ENCODE measurements at places on chromosomes 2 and 18.

DNA sequence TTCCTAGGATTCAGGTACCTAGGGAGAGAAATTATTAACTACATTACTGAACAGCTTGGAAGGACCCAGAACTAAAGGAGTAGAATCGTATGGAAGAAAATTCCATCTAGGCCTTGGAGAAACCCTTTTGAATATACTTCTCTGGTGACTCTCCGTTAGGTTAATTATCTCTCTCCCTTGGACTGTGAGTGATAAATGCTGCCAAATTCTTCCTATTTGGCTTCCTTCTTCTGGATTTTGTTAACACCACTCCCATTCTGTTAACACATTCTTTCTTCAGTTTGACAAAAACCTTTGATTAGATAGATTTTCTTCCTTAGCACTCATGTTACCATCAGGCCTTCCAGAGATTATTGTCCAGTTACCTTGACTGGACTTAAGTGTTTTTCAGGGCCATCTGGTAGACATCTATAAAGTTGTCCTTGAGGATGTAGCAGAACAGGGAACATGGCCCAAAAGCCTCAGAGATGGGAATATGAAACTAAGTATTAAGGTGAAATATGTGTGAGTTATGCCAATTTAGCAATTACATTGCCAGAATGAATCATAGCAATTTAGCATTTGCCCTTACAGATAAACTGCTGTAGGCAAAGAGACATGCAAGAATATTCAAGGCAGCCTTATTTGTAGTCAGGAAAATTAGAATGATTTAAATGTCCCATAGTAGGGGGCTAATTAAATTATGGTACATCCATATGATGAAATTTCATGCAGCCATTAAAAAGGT is 6.7 kb downstream of the CYP27A1 start:
- no peak for DNase-seq

DNA sequence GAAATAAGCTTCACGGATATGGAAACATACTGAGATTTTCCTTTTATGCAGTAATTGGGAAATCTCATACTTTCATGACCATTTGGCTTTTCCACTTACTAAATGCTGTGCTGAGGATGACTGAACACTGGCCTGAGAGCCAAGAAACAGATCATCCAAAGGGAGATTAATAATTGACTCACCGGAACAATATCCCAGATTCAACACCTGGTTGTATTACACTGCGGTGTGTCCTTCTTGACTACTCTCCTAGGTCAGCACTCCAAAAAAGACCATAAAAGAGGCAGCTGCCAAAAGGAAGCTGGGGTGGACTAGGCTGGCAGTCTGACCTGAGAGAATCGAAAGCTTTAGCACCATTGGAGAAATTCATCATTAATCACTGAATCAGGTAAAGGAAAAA is 469.1 kb downstream of the CBLN2 start:
- no peak for DNase-seq

- DNase-seq, result no peak
These were observed 17.6 kb upstream of the KIDINS220 start for GRCh38 chr2:8855010-8855409.

DNA sequence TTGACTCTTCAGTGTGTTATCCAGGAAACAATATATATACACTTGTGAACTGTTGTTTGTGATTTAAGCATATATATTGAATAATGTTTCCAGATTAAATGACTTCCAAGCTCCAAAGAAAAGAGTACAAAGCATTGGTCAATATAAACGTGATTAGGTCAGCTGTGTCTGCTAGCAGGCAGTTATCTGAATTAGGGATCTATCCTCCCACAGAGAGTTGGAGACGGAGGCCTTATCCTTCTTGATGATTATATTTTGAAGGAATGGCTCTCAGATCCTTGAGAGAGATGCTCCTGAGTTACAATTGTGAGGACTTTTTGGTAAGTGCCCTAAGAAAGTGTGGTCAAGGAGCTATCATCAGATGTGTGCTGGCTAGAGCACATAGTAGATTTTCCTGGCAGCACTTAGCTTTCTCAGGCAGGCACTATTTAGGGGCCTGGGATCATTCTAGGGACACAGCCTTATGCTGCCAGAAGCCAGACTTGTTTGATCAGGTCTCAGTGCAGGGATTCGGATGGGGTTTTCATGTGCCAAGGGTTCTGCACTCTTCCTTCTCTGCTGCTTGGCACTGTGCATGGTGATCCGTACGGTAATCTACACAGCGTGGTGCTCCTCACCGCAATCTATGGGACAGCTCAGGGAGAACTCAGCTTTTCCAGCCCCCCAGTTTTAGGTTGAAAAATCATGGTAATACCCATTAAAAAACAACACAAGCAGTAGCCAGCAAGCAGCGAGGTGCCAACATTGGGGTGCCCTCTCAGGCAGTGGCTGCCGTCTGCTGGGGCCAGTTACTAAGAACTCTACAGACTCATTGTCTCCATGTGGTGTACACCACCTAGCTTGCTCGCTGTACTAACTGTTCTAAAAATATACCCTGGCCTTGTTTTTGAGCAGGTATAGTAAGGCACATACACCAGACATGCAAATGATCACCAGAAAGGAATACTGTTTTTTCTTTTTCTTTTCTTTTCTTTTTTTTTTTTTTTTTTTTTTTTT is 8.0 kb upstream of the ZDBF2 start:
- DNase-seq, result no peak

DNA sequence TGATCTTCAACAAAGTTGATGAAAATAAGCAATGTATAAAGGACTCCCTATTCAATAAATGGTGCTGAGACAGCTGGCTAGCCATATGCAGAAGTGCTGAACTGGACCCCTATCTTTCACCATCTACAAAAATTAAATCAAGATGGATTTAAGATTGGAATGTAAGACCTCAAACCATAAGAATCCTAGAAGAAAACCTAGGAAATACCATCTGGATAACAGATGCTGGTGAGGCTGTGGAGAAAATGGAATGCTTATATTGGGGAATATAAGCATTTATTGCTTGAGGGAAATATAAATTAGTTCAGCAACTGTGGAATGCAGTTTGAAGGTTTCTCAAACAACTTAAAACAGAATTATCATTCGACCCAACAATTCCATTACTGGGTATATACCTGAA is 89.6 kb downstream of the GCA start:
- DNase-seq, result no peak

DNA sequence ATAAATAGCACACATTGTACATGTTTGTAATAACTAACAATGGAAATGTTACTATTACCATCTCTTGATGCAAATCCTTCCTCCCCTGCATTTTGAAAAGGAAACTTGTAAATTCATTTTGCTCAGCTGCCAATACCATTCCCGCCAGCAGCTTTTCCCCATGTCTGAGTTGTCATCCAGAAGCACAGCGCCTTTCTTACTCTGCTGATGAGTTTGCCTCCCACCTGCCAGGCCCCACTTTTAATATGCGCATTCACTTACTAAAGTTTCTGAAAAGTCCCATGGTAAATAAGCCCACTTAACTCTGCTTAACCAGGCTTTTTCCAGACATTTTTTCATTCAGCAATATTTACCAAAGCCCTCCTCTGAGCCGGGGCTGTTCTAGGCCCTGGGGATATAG is 3.9 kb downstream of the CHST10 start:
- DNase-seq, result no peak

- DNase-seq, result no peak
These were observed 665 bp upstream of the HRH4 start for GRCh38 chr18:24459772-24460171.

DNA sequence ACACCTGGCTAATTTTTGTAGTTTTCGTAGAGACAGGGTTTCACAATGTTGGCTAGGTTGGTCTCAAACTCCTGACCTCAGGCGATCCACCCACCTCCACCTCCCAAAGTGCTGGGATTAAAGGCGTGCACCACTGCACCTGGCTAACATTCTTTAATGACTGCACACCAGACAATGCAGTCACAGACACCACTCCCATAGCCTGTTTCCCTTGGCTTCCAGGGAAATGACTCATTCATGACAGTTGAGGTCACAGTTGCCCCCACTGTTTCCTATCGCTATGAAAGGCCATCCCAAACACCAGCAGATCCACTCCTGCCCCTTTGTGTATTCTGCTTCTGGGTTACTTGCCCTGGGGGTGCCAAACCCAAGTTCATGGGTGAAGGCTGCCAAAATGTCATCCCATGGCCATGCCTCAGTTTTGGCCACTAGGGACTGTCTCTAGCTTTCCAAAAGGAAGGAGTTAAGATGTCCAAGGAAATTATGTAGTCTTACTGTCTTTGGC is 8.7 kb downstream of the CHMP1B start:
- DNase-seq, result no peak

- no peak for DNase-seq
These were observed 82.2 kb upstream of the RMDN2 start for GRCh38 chr2:37842732-37843440.

- no peak for DNase-seq
These were observed 14.7 kb downstream of the SLC14A1 start for GRCh38 chr18:45738660-45739059.

DNA sequence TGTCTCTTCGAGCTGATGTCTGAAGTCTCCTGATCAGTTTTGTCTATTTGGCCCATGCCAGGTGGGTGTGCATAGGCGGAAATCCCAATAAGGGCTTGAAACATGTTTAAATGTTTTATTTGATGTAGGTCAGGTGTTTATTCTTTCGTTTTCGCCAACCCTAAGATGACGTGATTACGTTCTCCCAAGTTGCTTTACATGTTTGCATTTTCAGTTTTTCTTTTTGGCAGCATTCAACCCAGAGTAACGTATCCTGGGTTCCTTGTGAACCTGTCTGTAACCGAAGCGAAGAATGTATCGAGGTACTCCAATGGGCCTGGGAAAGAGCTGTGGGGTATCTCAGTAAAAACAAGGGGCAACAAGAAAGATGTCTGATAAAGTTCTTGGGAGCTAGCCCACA is 3.1 kb downstream of the ALPK2 start:
- DNase-seq, result no peak

GRCh38 chr18:50093366-50094064 is 101.4 kb downstream of the MYO5B start:
- no peak for DNase-seq

- DNase-seq, result no peak
These were observed 18.9 kb downstream of the SDC1 start for GRCh38 chr2:20205915-20206524.

- no peak for DNase-seq
These were observed 98.8 kb downstream of the OLA1 start for GRCh38 chr2:174149530-174149929.

DNA sequence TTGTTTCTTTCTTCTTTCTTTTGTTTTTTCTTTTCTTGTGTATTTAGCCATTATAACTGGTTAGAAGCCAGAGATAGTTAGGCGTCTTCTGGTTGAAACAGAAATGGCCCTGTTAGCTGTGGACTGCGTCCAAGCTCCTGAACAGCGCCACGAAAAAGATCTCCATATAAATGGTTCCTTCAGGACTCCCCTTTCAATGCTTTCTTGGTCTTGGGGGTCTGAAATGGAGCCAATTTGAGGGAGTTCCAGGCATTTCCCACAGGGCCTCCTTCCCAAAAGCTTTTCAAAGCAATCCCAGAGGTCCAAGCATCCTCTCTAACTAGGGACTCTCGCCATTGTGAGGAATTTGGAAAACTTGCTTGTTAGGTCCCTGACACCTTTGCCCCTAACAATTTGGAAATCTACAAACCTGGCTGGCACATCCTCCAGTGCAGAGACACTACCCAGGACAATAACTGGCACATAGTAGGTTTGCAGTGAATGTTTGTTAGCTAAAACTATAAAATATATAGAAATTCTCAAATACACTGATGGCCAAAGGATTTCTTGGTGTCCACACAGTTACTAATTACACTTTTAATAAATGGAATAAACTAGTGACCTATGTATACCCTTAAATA is 80.1 kb downstream of the MYCN start:
- DNase-seq, result no peak

DNA sequence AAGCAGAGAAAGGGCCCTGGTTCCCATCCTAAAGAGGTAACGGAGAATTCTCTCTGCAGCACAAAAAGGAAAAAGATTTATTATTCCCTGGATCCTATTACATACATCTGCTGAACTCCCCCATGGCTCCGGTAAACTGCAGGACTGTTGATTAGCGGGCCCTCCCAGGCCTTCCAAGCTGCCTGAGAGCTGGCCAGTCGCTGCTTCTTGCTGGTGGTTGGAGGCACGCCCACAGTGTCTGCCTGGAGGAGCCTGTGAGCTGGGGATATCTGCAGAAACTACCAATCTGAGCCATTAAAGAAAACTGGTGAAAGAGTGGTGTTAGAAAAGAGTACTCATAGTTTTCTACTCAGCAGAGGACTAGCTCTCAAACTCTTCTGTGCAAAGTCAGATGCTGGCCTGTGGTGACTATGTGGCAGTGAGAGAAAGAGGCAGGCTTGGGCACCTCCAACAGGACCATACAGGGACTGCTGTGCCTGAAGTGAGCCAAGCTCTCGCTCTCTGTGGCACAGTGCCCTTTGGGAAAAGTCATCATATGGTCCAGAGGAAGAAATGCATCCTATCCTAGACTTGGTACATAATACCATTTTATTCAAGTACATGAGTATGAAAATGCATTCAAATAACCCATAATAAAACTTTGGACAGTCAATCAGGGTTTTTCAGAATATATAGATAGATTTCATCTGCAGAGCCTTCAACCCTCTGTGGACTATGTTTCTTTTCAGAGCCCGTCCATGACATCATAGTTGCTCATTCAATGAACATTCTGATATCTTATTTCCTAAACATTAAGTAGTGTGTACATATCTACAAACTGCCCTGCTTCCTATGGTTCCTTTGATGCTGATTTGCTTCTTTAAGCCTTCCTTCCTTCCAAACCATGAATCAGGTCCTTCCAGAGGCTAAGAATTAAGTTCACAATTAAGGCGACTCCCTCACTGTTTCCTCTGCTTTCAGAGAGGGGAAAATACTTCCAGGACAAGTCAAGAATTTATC is 242.0 kb upstream of the LYPD1 start:
- DNase-seq, result no peak

DNA sequence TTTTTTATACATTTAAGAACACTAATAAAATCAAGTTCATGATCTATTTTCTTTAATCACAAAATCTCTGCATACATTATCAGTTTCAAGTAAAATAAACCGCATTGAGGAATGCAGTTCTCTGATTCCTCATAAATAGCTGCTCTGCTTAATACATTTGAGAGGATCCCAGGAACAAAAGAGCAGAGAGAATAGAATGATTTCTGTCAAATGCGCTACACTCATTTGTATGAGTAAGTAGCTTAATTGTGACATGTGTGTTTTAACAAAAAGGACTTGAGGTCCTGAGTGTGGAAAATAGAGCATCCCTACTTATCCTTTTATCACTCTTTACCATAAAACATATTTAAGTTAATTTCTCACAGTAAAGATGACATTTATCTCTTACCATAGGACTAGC is 134.0 kb downstream of the PID1 start:
- no peak for DNase-seq

DNA sequence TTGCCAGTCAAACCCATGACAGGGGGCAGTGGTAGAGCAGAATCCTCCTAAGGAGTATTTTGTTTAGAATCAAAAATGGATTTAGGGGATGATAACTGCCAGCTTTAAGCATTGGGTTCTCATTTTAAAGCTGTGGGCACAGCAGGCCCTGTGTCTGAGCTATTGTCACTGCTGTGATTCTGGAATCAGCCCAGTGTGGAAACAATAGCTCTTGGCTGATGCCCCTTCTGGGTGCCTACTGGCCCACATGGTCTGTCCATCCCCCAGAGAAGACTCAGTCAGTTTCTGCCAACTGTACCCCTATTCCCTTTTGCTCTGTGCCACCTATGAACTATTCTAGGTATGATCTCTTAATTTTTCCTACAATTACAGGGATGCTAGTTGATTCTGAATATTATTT is 91.7 kb upstream of the LRRTM1 start:
- peak; percentile 77 for DNase-seq

Data from cerebellar cortex (tissue), 1 donor.